ENCODE measurements at places on chromosomes 1 and 21.

DNA sequence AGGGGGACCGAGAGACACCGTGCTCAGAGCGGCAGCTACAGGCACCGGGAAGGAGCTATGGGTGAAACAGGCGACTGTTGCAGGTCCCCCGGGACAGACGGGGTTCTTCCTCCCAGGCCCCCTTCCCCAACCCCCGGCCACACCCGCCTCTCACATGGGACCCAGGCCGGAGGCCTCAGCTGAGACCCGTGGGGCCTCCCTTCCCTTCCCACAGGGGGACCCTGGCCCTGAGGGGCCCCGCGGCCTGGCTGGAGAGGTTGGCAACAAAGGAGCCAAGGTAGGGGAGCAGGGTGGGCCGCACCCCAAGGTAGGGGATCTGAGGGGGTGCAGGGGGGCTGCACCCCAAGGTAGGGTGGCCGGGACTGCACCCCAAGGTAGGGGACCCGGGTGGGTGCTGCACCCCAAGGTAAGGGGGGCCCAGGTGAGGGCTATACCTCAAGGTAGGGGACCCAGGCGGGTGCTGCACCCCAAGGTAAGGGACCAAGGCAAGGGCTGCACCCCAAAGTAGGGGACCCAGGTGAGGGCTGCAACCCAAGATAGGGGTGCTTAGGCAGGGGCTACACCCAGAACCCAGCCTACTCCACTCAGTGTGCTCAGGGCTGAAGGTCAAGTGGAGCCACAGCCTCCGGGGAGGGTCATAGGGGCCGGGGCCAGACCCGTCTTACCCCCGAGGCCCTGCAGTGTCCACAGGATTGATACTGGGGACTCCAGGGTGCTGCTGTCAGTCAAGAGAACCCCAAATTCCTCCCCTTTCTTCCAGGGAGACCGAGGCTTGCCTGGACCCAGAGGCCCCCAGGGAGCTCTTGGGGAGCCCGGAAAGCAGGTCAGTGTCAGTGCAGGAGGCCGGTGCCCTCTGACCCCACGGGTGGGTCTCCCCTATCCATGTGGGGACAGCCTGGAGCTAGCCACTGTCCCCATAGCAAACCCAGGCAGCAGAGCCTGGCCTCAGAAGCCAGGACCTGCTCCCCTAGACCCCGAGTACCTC is 22.7 kb downstream of the COL6A2 start:
- DNase-seq, result no peak

- DNase-seq, result no peak
These were observed 13.8 kb upstream of the FNBP1L start for GRCh38 chr1:93434088-93434487.

- DNase-seq, result peak; percentile 73
These were observed 26.0 kb downstream of the S1PR1 start for GRCh38 chr1:101262630-101263348.

GRCh38 chr1:89791064-89791726 is 29.6 kb upstream of the LRRC8D start:
- DNase-seq, result no peak

GRCh38 chr1:165527251-165528007 is 16.4 kb upstream of the LRRC52 start:
- DNase-seq, result peak; percentile 64

GRCh38 chr1:37468037-37468436 is 6.3 kb upstream of the ZC3H12A start:
- DNase-seq, result no peak

DNA sequence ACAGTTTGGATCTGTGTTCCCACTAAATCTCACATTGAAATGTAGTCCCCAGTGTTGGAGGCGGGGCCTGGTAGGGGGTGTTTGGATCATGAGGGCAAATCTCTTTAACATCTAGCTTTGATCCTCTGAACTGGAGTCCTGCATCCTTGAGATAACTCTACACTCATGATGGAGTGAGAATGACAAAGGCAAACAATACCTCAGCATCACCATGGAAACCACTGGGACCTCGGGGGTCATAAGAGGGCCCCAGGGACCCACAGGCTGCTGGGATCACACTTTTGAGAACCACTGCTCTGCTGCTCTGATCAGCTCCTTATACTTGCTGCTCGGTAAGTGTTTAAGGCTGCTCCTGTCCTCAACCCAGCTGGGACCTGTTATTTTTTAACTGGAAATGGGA is 13.4 kb upstream of the OBSCN start:
- no peak for DNase-seq

DNA sequence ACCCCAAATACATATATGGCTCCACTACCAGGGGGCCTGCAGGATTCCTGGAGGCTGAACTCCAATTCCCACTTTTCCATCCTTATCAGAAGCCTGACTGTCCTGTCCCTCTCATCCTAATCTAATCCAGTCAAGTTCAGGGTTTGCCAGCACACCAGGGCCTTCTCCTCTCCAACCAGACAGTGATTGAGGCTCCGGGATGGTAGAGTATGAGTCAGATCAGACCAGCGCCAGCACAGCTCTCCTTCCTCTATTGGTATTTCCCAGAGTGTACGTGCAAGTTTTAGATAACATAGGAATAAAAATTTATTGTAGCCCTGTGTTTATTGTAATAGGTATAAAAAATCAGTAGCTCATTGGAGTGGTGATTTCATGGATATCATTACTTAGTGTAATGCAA is 24.5 kb upstream of the RCSD1 start:
- DNase-seq, result no peak

DNA sequence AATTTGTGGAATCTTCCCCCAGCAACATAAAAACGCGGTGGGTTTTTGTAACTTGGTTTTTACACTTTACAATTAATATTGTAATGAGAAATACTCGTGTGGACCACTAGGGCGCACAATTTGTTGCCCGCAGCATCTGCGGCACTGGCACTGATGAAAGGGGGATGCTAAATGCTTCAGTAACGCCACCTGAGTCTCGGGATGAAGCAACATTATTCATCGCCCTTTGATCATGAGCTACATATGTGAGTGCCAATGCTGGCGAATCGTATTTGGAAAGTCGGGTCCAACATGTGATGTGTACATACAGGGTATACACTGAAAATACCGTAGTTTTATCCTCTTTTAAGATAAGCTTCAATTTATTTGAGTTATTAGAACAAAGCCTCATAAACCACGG is 34.2 kb upstream of the COX20 start:
- DNase-seq, result peak; percentile 28

- DNase-seq, result no peak
These were observed 85.8 kb upstream of the DIRAS3 start for GRCh38 chr1:68136187-68136586.

GRCh38 chr1:71047635-71048607 is at the start of gene PTGER3:
PTGER3 (minus strand) TSS chr1:71047816; CDS start chr1:71047577, 239 bp downstream.
- peak; percentile 22 for DNase-seq

DNA sequence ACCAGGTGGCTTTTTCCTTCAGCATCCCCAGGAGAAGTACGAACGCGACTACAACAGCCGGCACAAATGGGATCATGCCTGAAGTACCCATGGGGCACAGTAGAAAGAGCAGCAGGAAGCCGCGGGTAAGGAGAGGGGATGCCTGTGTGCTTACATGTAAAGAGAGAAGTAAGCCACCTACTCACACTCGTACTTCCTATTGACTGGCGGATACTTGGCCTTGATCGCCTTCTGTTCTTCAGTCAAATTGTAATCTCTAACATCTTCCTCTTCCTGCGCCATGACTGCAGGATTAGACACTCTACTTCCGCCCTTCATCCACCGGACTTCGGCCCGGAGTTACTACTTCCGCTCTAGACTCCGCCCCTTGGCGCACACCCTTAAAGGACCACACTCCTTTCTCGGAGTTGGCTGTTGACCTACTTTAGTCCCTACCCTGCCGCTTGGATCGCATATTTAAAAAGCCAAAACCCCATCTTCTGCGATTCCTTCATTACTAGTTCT is at the start of gene ZBTB8OS:
Gene ZBTB8OS, minus strand, starts transcription at position 303 of the 504 bp plus-strand sequence. Its CDS starts 21 bp downstream, at position 282.
- DNase-seq, result peak; percentile 94

GRCh38 chr1:230823931-230824381 is 44.4 kb downstream of the C1orf198 start:
- DNase-seq, result no peak

- DNase-seq, result no peak
These were observed 21.7 kb downstream of the CASZ1 start for GRCh38 chr1:10774615-10775310.

DNA sequence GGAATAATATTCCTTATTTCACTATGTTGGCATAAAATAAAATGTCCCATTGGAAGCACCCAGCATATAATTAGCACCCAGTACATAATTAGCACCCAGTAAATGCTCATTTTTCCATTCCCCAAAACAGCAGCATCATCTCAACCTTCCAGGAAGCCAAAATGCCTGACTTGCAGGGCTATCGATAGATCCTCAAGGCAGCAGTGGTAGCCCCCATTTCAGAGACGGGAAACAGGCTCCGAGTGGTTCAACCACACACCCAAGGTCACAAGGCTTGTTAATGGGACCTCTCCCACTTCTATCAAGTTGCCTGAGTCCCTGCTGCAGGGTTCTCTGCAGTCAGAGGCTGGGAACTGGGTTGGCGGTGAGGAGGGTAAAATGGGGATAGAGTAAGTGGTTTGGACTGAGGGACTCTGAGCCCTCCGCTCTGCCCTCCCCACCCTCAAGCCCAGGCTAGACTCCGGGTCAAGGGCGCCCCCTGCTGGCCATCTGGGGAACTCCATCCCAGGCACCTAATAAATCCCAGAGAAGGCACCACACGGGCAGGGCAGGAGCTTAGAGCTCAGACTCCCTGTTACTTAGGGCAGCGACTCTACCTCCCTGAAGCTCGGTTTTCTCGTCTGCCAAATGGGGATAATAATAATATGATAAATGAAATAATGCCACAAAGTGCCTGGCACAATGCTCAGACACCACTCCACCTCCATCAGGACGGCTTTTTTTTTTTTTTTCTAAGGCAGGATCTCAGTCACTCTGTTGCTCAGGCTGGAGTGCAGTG is 21.9 kb upstream of the LAPTM5 start:
- peak; percentile 86 for DNase-seq

GRCh38 chr1:85022700-85023099 is 25.6 kb downstream of the MCOLN3 start:
- no peak for DNase-seq

GRCh38 chr1:54300401-54300800 is 100.4 kb downstream of the MRPL37 start:
- DNase-seq, result no peak

DNA sequence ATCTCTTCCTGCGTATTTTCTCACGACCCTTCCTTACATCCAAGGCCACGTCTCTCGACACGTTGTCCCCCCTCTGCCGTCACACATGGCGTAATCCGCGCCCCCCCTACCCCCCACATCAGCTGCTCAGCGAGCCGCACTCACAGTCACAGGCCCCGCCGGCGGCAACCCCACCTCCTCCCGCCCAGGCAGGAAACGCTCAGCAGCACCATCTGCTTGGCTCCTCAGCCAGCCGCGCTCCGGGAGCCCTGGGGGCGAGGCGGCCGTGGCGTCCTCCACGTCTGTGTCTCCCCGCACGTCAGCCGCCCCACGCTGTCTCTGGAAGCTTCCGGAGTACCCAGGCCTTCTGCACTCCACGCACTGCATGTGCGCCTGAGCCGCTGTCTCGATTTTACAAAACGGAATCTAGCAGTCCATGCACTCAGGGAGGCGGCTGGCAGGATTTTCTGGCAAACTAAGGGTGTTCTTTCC is 64.6 kb downstream of the SIK1 start:
- no peak for DNase-seq

DNA sequence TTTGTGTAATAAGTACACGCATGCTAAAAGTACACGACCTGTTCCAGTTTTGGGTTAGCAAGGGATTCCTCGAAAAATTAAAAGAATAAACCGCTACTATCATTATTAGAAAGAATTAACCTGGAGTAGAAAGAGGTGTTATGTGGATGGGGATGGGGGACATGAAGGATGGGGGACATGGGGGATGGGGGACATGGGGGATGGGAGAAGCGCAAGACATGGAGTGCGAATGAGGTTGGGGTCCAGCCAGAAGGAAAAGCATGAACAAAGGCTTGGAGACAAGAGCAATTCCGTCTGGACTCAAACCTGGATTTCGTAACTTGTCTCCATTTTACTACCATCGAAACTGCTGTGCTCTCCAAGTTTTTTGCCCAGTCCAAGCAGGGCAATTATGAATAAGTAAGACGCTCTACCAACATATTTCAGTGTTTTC is 591 bp upstream of the KDM1A start:
- DNase-seq, result peak; percentile 6

- DNase-seq, result no peak
These were observed 5.4 kb upstream of the HAO2 start for GRCh38 chr1:119363162-119363561.

GRCh38 chr1:69492286-69492685 is 75.4 kb upstream of the LRRC7 start:
- DNase-seq, result no peak

DNA sequence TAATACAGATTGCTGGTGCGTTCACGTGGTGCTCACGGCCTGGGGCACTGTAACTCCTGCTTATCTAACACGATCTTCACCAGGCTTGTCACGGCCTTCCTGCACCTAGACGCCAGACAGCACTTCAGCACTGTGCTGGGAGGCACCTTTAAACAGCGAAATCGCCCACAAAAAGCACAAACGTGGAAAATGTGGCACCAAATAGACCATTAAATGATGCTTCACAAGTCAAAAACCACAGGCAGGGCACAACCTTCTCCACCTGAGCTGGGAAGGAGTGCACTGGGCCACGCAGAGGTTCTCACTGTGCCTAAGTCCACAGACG is 20.0 kb downstream of the IBA57 start:
- DNase-seq, result no peak

DNA sequence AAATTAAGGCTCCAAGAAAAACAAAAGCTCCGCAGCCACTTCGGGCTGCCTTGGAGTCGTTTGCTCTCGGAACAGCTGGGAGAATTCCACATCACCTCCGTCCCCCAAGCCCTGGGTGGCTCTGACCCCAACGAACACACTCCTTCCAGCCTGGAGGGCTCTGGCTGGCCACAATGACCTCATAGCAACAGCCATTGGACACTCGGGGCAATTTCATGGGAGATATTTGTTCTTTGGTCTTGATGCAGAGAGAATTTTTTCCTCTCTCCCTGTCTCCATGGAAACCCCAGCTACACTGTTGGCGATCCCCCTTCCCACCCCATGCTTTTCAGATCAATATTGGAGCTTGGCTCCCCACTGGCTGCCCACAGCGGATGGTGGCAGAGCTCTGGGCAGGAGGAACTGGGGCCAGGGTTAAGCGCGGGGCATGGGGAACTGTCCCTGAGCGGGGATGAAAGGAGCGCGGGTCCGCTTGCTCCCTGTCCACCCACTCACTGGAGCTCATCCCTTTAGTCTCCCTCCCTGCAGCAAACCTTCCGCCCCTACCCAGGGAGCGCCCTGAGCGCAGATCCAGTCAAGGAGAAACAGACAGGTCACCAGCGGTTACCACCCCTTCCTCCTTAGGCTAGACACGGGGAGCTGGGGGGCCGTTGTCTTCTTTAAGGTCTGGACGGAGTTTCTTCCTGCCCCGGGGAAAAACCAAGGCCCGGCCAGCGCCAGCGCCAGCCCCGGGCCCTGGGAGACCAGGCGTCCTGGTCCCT is 1.2 kb downstream of the WNT4 start:
- no peak for DNase-seq

- no peak for DNase-seq
These were observed 203.6 kb downstream of the TGFB2 start for GRCh38 chr1:218548764-218549163.

DNA sequence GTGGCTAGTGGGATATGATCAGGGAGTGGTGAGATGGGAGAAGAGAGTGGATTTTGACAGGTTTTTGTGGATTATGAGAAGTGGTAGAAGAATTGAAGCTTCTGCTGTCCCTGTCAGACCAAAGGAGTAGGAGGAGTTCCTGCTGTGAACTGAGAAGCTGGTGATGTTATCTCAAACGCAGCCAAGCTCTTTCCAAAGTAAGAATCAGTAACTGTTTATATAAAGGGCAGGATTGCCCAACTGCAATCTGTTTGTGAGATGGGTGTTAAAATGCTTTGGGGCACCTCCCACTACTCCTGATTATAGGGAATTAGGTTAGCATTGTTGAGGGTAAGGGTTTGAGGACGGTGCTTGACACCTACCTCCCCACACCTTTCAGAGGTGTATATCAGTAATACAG is 60.5 kb upstream of the USP25 start:
- DNase-seq, result no peak

Measured in HL-60 (cell line).